ENCODE measurements at places on chromosomes 6 and 20.

GRCh38 chr6:142485256-142485655 is 183.4 kb downstream of the ADGRG6 start:
- DNase-seq: no peak

GRCh38 chr6:23349521-23350147 is 776.4 kb upstream of the NRSN1 start:
- no peak for DNase-seq

- DNase-seq: no peak
These were observed 67.5 kb downstream of the ADGRG6 start for GRCh38 chr6:142369266-142369665.

DNA sequence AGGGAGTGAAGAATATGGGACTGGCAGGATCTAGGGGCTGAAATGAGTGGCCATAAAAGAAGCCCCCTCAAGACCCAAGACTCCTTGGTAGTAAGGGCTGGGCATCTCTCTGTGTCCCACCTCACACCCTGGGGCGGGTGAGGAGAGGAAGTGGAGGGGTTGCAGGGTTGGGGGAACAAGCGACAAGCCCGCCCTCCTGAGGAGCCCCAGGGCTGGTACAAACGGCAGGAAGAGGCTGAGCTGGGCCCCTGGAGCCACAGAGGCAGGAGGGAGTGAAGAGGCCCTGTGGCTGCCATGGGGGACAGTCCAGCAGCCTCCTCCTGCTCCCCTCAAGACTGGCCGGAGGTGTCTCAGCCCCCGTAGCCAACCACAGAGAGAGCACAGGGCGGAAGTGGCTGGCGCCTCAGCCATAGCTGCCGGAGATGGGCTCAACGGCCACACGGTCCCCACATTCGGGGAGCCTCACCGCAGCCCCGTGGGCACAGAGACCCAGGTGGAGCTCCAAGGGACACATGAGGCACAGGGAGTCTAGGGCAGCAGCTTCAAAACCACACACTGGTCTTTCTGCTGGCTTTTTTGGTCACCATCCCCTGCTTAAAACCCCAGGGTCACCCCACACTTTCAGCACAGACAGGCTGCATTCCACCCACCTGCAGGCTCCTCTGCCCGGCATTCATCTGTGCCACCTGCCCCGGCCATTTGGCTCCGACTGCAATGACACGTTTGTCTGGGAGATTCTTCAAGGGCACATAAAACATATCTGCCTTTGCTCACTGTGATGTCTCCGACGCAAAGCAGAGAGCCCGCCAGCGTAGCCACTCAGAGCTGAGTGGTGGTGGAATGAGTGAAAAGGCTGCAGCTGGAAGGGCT is 524 bp downstream of the C20orf203 start:
- no peak for DNase-seq

DNA sequence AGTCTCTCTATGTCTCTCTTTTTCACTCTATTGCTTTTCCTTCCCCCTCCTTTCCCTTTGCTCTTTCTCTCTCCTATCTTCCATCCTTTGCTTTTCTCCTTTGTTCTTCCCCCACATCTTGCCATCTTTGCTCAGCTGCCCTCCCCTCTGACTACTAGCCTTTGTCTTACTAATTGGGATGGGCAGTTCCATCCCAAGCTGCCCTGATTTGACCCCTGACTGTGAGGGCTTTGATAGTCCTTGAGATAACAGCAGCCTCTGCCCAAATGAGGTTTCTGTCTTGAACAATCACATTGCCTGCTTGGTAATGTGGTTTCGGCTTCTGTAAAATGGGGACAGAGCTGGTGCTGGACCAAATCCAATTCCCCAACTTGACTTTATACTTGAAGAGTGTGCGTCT is 327.7 kb downstream of the DHX35 start:
- no peak for DNase-seq

DNA sequence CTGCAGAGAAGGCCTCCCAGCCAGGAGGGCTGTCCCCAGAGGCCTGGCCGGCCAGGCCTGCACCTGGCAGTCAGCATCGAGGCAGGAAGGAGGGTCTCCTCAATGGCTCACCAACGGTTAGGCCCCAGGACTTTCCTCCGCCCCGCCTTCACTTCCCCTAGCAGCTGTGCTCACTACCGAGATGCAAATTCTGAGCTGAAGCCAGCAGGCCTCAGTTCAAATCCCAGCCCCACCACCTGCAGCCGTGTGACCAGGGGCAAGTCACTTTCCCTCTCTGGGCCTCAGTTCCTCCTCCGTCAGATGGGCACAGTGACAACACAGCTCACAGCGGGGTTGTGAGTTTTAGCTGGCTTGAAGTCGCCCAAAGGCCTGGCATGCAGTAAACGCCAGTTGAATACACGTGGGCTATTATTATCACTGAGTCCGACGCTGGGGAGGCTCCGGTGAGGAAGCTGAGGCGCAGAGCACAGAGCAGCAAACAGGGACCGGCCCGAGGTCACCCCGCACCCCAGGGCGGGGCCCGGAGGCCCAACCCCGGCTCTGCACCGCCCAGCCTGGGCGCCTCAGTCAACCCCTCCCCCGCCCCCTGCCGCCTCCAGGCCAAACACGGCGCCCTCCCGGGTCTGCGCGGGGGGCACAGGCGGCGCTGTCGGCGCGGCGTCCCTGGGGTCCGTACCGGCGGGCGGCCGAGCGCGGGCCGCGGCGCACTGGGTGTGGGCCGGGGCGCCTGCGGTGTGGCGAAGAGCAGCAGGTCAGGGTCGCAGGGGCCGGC is 671 bp downstream of the E2F1 start:
- no peak for DNase-seq

DNA sequence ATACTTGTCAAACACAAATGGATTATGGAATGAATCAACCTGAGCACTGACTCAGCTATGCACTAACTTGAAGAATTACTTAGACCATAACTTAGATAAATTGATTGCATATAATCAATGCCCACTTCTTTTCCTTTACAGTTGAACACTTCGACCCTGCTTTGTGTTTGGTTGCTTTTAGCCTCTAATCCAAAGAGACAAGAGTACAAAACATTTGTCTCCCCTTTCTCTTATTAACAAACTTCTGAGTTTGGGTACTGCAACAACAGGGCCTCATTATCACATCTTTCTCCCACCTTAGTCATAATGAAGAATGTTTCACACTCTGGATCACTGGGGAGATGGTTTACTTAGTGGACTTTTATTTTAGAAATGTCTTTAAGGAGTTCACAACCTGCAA is 2.6 kb upstream of the TAAR6 start:
- no peak for DNase-seq

GRCh38 chr6:110049696-110050439 is 71.8 kb downstream of the GPR6 start:
- DNase-seq: no peak

GRCh38 chr20:47413189-47413588 is 56.7 kb upstream of the ZMYND8 start:
- no peak for DNase-seq

GRCh38 chr6:161369339-161369738 is 95.5 kb upstream of the AGPAT4 start:
- no peak for DNase-seq

GRCh38 chr20:63343460-63344445 is 17.4 kb downstream of the CHRNA4 start:
- DNase-seq: no peak

GRCh38 chr6:129184808-129185366 is 301.9 kb downstream of the LAMA2 start:
- no peak for DNase-seq

GRCh38 chr6:28979679-28980078 is 25.4 kb downstream of the ZNF311 start:
- no peak for DNase-seq

GRCh38 chr20:23050076-23050838 is 785 bp upstream of the THBD start:
- no peak for DNase-seq

- no peak for DNase-seq
These were observed 33.8 kb upstream of the IGF2R start for GRCh38 chr6:159935065-159935464.

GRCh38 chr6:73722318-73723060 is 26.5 kb downstream of the CD109 start:
- DNase-seq: no peak

DNA sequence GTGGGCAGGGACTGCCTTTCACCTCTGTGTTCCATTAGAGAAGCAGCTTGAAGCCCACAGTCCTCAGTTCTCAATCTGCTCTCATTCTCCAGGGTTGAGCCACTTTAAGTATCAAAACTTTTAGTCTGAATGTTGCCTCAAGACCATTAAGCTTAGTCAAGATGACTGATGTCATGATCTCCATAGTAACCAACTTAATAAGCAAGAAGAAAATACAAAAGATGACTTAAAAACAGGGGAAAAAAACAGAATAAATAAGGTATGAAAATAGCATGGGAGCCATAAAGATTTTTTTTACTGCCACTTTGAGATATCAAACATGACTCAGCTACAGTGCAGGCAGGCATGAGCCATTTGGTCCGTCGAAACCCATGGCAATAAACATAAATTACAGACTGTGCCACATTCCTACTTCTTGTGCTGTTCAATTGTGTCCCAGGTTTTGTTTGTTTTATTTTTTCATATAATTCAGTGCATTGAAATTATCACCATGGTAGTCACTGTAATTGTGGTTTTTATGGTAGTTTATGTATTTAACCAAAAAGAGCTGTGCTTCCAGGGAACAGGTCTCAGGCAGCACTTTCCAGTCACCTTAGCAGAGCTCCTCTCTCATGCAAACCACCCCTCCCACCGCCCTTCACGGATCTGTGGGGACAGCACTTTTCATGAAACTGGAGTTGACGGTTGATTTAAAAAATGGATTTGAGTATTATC is 156.5 kb upstream of the INSM1 start:
- no peak for DNase-seq

GRCh38 chr6:89927791-89928550 is 33.7 kb downstream of the GJA10 start:
- no peak for DNase-seq

GRCh38 chr6:169958510-169958909 is 207.1 kb downstream of the ERMARD start:
- DNase-seq: no peak

DNA sequence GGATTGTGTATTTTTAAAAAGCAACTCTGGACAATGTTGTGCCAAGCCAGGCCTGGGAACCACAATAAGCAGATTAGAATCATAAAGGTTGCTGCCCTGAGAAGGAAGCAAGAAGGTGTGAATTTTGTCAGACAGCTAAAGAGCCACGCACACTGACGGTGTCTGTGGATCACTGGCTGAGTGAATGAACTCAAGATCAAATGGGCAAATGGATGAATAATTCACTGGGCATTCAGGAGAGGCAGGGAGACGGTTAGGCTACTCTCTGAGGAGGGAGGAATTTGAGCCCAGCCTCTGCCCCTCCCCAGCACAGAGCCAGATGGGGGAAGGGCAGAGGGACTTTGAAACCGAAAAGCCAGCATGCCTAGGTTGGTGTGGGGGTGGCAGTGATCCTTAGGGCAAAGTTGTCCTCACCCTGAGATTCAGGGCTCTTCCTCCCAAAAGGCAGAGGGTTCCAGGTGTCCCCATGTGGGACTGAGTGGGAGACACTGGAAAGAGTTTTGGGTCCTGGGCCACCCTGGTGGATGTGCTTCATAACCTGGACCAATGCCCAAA is 19.5 kb upstream of the SLC22A7 start:
- DNase-seq: no peak

GRCh38 chr20:1702328-1702727 is 44.7 kb upstream of the SIRPG start:
- DNase-seq: no peak

- DNase-seq: no peak
These were observed 17.7 kb downstream of the WFDC2 start for GRCh38 chr20:45487231-45487635.

GRCh38 chr6:168415993-168416530 is 24.9 kb upstream of the SMOC2 start:
- DNase-seq: no peak

DNA sequence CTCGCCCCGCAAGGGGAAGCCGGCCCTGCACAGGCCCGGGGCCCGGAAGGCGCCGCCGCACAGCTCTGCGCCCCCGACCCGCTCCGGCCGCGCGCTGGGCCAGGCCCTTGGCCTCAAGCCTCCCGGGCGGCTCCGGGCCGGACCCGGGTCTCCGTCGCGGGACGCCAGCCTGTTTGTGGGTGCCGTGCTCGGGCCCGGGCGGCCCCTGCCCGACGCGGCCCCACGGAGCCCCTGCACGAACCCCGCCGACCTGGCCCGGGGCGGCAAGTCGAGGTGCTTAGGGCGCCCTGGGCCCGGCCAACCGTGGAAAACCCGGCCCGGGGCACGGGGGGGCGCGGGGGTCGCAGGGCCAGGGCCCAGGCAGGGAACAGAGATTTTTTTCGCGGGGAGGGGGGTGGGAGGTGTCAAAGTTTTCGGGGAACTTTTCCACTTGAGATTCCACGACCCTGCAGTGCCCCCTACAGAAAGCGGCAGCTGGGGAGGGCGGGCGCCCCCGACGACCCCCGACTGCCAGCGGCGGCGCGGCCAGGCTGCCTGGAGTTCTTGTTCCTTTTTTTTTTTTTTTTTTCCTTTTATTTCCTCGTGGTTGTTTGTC is 805 bp upstream of the STX16 start:
- DNase-seq: peak; percentile 40

DNA sequence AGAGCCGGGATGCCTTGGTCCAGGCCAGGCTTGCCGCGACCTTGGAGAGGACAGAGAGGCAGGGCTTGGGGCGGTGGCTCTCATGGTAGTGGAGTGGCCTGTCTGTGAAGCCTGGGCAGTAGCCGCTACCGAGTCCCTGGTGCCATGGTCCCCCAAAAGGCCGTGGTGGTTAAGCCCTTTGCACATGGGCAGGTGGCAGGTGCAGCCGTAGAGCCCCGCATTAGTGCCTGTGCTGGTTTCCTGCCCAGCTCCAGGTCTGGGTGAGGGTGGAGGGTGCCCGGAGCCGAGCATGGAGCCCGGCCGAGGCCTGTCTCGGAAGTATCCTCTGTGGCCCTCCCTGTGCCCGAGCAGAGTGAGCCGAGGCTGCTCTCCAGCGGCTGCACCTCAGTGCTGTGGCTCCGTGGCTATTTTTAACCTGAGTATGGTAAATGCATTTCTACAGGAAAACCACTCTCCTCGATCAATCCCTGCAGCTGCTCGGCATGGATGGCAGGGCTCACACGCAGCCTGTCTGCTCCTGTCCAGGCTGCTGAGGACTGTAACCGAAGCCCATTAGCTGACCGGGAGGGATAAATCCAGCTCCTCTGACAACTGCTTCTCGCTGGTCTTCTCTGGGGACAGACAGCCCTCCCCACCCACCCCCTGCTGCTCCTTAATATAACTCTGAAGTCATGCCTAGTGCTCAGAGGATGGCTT is 36.3 kb upstream of the GATA5 start:
- no peak for DNase-seq

GRCh38 chr20:44584162-44584561 is 1.8 kb downstream of the PKIG start:
- no peak for DNase-seq

GRCh38 chr6:24325978-24326377 is 31.9 kb downstream of the DCDC2 start:
- no peak for DNase-seq

DNA sequence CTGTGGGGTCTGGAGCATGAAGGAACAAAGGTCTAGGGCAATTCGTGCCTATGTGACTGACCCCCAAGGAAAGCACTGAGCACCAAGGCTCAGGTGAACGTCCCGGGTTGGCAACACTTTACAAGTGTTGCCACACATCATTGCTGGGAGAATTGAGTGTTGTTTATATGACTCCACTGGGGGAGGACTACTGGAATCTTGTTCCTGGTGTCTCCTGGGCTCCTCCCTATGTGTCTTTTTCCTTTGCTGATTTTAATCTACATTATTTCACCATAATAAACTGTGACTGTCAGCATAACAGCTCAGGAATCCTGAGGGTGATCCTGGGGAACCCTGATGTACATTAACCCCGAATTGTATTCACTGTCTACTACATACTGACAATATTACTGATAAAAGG is 207.7 kb upstream of the BMP2 start:
- DNase-seq: no peak

Measured in neuronal stem cell (in vitro differentiated cells).